ENCODE measurements at places on chromosomes 16 and 17.

- no peak for DNase-seq
These were observed 24.7 kb downstream of the GDE1 start for GRCh38 chr16:19497176-19497575.

- DNase-seq: no peak
These were observed 42.4 kb upstream of the CES5A start for GRCh38 chr16:55917373-55918160.

DNA sequence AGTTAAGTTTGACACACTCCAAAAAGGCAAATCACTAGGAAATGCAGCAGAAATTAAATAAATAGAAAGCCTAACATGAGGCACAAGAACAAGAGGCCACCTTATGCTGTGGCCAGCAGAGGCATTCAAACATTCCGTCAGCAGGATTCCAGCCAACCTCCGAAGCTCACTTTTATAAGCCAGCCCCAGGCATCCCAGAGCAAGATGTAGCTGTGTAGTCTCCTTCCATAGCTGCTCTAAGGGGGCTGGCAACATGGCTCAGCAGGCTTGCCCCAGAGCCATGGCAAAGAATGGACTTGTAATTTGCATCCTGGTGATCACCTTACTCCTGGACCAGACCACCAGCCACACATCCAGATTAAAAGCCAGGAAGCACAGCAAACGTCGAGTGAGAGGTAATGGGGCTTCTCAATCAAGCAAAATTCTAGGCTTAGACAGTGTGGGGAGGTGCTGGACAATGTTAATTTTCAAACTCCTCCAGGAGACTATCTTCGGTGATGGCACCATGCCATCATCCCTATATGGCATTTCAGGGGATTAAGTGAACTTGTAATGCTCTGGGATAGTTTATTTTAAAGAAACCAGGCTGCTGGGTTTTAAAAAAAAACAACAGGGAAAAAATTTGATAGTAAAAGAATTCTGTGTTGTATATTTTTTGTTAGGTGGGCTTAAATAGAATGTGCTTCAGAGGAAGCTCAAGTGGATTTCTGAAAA lies at the start of gene CLEC3A:
Gene CLEC3A (plus strand): TSS at position 202 of the 714 bp plus-strand sequence. CDS start 79 bp downstream, at position 281.
- no peak for DNase-seq

DNA sequence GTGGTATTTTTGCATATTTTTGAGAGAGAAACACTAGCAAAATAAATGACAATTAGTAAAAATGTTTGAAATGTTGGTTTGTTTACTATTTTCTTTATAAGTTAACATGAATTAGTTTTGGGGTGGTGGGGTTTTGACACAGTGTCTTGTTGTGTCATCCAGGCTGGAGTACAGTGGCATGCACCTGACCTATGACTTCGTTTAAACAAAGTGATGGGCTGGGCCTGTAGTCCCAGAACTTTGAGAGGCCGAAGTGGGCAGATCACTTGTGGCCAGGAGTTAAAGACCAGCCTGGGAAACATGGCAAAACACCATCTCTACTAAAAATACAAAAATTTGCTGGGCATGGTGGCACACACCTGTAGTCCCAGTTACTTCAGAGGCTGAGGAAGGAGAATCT lies 17.9 kb upstream of the HEATR3 start:
- DNase-seq: no peak

DNA sequence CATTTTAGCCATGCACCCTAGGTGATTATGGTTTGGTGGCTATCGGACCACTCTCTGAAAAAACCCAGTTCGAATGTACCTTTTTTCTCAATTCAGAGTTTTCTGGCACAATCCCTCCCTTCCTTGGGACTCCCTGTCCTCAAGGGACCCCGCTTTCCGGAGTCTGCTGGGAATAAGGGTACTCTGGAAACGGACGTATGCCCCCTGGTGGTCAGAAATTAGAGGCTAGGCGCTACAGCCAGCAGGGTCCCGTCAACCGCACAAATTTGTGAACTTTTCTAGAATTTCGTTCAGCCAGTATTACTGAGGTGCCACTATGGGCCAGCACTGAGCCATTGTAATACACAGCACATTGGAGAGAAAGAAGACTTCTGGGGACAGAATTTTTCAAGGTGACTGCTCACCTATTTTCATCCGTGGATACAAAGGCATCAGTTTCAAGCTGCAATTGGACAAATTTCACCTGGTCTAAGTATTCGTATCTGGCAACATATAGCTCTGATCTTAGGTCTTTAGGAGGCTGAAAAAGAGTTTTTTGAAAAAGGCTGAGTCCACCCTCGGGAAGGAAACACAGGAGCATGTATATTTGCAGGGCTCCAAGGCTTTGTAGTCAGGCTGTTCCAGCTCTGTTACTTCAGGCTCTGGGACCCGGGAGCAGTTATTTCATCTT lies 27.1 kb upstream of the CRYBA1 start:
- peak; percentile 89 for DNase-seq

DNA sequence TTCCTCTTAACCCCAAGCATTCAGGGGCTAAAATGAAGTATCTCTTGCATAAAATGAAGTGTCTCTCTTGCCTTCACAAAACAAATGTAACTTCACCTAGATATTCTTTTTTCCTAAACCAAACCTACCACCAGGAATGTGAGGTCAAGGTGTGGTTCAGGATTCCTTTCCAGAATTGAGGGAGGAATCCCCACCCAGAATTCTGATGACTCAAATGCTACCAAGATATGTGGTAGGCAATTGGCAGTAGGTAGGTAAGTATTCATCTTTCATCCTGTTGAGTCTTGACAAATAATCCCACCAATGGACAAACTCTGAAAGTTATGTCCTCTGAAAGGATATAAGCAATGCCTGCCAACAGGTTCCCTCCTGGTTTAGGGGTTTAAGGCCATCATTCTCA lies 26.2 kb downstream of the TRIM16 start:
- DNase-seq: no peak

- no peak for DNase-seq
These were observed 71.3 kb downstream of the SRCIN1 start for GRCh38 chr17:38534498-38534885.

All from NCI-H1694 (cell line).